ENCODE measurements at places on chromosomes 2 and 18. TPM values are rescaled to one million over a fixed set of nuclear protein-coding genes. Genes with fewer than 3 reads are reported as not detected.

Gene IL36A
- polyA plus RNA-seq: not detected

Gene MOGAT1
- 0.15 TPM for polyA plus RNA-seq

Gene PDE1A
- 25.8 TPM for polyA plus RNA-seq

Gene GAREM2
- polyA plus RNA-seq: 0.83 TPM

Data from stomach (tissue), 19 donors.